ENCODE measurements at places on chromosomes 13 and 19. TPM values are rescaled to one million over a fixed set of nuclear protein-coding genes. Genes with fewer than 3 reads are reported as not detected.

OR7D2 gene
- total RNA-seq, result not detected

GRCh38 chr13:31042481-31043165 is 110.2 kb downstream of the TEX26 start:
- DNase-seq, result no peak

- peak; percentile 74 for DNase-seq
Measured at GRCh38 chr13:110644892-110645521, 29.7 kb downstream of the NAXD start.

GRCh38 chr19:49553451-49554271 is 25.9 kb downstream of the RCN3 start:
- DNase-seq, result no peak

- DNase-seq, result no peak
Measured at GRCh38 chr19:4319067-4319718, 14.8 kb downstream of the FSD1 start.

Measured in frontal cortex (tissue), 4 donors.